ENCODE measurements at places on chromosomes 7 and 10.
A peak's percentile ranks its signal among the peaks of the same experiment; 100 is the strongest.

DNA sequence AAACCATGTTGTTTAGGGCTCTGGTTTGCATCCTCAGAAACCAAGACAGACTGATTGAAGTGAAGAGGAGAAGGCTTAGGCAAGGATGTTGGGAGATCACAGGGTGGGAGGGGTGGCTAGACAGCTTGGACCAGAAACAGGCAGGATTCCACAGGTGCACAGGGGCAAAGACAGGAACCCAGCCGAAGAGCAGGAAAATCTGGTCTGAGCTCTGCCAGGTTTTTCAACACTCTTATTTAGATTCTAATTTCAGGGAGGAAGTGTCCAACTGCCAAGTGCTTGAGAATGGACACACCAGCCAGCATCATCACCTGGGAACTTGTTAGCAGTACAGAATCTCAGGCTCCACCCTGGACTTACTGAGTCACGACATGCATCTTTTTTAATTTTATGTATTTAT, 93.8 kb downstream of the MARCHF5 start:
- no peak for DNase-seq

DNA sequence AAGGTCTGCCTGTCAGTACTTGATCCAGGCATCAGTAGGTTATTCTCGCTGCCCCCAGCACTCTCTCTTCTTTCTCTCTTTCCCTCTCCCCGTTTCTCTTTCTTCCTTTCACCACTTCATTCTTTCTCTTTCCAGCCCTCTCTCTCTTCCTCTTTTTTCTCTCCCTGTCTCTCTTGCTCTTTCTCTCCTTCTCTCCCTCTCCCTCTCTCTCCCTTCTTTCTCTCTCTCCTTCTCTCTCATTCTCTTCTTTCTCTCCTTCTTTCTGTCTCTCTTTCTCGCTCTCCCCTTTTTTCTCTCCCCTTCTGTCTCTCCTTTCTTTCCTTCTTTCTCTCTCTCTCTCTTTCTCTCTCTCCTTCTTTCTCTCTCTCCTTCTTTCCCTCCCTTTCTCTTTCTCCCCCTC, 7.5 kb upstream of the DRGX start:
- DNase-seq, result no peak

- no peak for DNase-seq
Measured at GRCh38 chr7:129613016-129613337, 1.5 kb downstream of the NRF1 start.

- DNase-seq, result no peak
Measured at GRCh38 chr10:90930971-90931871, 10.3 kb upstream of the ANKRD1 start.

GRCh38 chr7:86833360-86833759, 189.7 kb downstream of the GRM3 start:
- DNase-seq, result no peak

DNA sequence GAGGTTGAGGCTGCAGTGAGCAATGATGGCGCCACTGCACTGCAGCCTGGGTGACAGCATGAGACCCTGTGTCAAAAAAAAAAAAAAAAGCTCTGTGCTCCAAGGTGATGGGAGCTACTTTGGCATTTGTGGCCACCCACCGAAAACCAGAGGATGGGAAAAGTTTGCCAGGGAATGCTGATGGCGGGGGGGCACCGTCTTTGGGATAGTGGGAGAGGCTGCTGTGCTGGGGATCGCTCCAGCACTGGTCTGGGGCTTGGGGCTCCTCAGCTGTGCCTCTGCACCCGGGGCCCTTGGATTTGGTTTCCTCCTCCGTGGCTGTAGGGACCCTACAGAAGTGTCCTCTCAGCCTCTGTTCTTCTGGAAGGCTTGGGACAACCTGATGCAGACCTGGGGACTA, 11.7 kb upstream of the RAMP3 start:
- DNase-seq, result no peak

GRCh38 chr10:2798336-2799022, 268.9 kb upstream of the PFKP start:
- no peak for DNase-seq

- peak; percentile 59 for DNase-seq
Measured at GRCh38 chr7:38368191-38368605, 94.8 kb upstream of the TARP start.

DNA sequence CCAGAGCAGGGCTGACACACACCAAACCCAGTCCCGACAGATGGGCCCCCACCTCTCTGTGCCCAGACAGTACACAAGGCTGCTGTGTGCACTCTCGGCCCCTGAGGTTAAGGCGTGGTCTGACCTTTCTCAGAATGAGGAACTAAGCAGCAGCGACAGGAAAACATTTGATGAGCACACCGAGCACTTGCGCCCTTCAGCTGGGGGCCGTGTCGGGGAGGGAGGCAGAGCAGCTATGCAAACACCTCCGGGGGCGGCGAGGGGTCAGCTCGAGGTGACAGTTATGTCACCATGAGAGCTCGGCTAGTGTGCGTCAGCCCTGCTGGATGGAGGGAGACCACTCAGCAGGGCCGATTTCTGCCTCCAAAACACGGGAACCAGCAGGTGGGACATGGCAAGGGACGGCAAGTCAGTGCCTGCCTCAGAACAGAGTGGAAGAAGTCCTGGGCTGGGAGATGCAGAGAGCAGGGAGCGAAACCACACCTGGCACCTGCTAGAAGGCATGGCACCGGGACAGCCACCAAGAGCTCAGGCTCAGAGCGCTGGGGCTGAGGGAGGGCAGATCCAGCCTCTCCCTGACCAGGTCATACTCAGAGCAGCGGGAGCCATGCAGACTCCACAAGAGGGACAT, 57.4 kb downstream of the CHST15 start:
- DNase-seq, result no peak

DNA sequence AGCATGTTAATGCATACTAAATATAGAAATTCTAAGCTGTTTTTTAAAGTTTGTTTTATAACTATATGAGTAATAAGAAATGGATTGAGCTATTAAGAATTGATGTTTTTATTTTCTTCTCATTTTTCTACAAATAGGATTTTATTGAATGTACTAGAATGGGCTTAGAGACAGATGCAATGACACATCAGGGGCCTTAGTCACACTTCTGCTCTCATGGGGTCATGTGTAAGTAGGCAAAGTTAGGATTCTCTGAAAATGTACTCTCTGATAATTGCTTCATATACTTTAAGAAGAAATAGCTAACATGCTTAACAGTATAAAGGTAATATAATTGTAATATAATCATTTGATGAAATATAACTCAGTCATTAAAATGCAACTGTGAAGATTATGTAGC, 154.6 kb downstream of the ZNF438 start:
- no peak for DNase-seq

- no peak for DNase-seq
Measured at GRCh38 chr10:119368991-119369869, 161.9 kb downstream of the GRK5 start.

DNA sequence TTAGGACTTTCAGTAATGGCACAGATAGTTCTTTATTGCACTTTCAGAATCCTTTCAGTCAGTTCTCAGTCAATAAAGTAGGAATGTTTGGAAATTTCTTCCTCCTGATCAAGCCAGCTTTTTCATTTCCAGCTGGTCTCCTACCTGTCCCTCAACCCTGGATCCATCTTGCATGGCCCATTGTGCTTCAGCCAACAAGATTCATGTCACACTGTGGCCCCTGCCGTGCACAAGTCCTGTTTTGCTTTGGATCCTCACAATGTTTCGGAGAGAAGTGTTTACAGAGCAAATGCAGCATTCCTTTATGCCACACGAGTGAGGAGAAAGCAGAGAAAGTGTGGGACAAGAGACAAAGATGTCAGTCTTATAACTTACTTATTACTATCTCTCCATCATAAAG, 1694.7 kb upstream of the LRRTM3 start:
- DNase-seq, result no peak

Measured in activated effector memory CD4-positive, alpha-beta T cell treated with Interleukin-2 at 50 U/mL for 16 hours (primary cell).